ENCODE measurements at places on chromosomes 2 and 18. TPM values are rescaled to one million over a fixed set of nuclear protein-coding genes. Genes with fewer than 3 reads are reported as not detected.
A peak's percentile ranks its signal among the peaks of the same experiment; 100 is the strongest.

GRCh38 chr2:441258-442022 is 153.5 kb upstream of the ALKAL2 start:
- H3K27ac ChIP-seq: no peak overlapping the region
- H3K27me3 ChIP-seq: no peaks in the 10 kb centered on the region
- no peak overlapping the region for H3K4me3 ChIP-seq
- H3K36me3 ChIP-seq: no peaks in the 10 kb centered on the region

DNA sequence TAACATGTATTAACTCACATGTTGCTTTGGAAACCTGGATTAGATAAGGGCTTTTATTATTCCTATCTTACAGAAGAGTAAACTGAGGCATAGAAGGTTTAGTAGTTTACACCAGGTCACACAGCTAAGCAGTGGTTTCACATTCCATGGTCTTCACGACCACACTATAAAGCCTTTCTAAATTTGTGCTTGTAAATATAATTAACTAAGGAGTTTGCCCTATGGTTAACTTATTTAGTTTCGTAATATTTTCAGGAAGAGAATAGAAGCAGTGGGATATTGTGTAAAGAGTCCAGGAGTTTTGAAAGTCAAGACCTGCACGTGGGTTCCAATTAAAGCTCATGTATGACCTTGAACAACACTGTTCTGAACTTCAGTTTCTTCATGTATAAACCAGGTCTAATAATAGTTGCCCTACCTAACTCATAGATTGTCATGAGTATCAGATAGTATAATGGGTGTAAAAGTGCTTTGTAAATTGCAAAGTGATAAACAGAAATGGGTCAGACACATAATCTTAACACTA is 19.5 kb upstream of the SOS1 start:
- H3K4me1 ChIP-seq: no peaks in the 10 kb centered on the region
- H3K36me3 ChIP-seq: no peaks in the 10 kb centered on the region
- no peak for DNase-seq

DNA sequence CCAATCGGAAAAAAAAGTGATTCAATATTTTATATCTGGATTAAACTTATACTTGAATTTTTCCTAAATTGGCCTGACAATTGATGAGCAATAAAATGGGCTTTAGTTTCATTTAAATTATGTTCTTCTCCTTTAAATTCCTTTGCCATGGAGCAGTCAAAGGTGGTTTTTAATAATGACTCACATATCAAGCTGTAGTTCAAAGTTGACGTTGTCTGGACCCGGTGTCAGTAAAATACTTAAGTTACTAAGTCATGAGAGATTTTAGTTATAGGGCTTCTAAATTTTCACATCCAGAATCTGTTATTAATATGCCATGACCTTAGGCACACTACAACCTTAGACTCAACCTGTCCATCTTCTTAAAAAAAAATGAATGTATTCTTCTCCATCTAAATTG is 62.5 kb downstream of the CDH2 start:
- H3K4me3 ChIP-seq: no peak overlapping the region
- H3K36me3 ChIP-seq: no peaks in the 10 kb centered on the region
- peak overlapping the region; percentile 54 for H3K27ac ChIP-seq
- no peaks in the 10 kb centered on the region for H3K27me3 ChIP-seq
- peaks cover 24% of the 10 kb centered on the region for H3K4me1 ChIP-seq
- no peak for DNase-seq

DNA sequence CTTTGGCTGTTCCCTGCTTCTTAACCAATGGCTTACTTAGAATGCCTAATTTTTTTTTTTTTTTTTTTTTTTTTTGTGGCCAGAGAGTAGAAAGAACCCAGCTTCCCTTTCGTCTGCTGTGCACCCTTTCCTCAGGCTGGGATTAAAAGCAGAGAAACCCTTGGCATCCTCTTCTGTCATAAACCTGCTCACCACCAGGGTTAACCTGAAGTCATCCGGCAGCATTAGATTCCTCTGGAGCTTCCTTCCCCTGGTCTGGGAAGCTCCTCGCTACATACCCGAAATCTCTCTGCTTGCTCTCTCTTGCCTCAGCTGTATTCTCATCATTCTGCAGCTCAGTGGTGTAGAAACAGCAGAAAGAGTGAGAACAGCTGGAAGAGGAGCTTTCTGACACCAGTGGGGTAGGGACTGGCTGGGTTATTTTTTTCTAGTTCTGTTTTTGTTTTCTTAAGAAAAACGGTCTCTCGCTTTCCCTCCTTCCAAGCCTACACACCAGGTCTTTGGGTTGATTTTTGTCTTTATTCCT is 339.0 kb upstream of the MEIS1 start:
- H3K4me3 ChIP-seq: no peak overlapping the region
- no peaks in the 10 kb centered on the region for H3K4me1 ChIP-seq
- H3K27me3 ChIP-seq: no peaks in the 10 kb centered on the region
- H3K36me3 ChIP-seq: no peaks in the 10 kb centered on the region
- no peak for DNase-seq
- H3K27ac ChIP-seq: no peak overlapping the region

The RASGRP3 gene
- 22.1 TPM for total RNA-seq

The DRC1 gene
- not detected for total RNA-seq

The GPBAR1 gene
- 4.2 TPM for total RNA-seq

The SERPINB13 gene
- total RNA-seq: not detected

The MSH6 gene
- total RNA-seq: 41.2 TPM

Measured in thoracic aorta (tissue), 2 donors.